ENCODE measurements at places on chromosomes 6 and 20.

GRCh38 chr6:18978337-18979128 lies 591.4 kb downstream of the RNF144B start:
- DNase-seq: no peak

- no peak for DNase-seq
Measured at GRCh38 chr6:43090559-43090956, 14.4 kb downstream of the PTK7 start.

DNA sequence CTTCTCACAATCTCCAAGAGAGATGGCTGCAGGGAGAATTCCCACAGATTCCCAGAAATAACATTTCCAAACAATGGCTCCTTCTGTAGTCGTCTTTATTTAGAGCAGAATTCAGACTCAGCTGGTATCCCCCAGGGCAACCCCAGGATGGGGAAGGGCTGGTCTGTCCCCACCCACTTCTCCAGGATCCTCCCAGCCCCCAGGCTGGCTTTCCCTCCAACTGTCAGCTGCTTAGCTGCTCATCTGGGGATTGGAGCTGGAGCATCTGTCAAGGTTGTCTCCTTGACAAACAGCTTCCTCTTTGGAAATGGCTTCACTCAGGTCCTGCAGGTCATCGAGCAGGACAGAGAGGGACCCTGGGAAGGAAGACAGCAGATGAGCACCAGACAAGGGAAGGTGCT lies 3.5 kb upstream of the PSORS1C2 start:
- no peak for DNase-seq

GRCh38 chr6:63912887-63913286 lies 277.3 kb downstream of the PHF3 start:
- no peak for DNase-seq

DNA sequence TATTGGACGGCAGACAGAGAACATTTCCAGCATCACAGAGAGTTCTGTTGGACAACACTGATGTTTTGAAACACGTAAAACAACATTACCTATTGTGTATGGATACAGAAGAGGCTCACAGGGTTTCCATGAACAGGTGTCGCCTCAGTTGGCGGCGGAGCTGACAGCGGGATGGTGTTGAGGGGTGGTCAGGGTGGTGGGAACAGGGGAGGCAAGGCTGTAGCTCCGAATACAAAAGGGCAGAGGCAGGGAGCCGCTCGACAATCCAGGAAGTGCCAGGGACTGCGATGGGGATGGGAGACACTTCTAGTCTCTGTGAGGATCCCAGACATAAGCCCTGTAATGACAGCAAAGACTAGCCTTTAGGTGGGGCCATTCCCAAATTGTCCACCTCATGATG lies 14.5 kb upstream of the PI16 start:
- no peak for DNase-seq

DNA sequence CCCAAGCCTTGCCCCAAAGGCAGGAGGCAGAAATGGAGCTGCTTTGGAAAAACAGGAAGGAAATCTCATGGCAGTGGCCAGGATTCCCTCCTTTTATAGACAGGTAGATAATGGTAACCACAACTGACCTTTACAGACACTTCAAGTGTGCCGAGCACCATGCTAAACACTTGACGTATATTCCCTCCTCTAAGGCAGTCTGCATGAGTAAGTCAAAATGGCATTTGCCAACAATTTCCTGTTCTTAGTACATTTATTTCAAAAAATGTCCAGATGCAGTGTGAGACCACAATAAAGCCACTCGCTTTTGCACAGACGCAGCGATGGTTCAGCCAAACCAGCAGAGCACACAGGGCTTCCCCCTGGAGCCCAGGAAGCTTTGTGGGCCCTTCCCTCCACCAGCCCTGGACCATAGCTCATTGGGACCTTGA lies 16.5 kb upstream of the GPR6 start:
- no peak for DNase-seq

DNA sequence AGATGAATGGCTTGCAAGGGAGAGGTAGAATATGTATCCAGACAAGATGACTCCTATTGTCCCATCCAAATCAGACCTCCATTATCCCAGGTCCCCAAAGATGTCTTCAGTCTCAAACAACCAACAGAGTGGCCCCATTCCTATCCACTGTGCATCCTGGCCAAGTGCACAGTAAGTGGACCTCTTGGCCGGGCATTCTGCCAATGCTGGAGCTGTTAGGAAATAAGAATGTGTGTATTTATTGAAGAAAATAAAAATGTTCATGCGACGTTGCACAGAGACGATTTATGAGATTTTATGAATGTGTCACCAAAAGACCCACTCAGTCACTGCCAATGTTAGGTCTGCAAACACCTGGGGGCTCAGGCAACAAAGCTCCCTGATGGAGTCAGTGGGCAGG lies 196.0 kb downstream of the MAFB start:
- no peak for DNase-seq

- DNase-seq: no peak
Measured at GRCh38 chr20:16057651-16058050, 515.6 kb downstream of the KIF16B start.

DNA sequence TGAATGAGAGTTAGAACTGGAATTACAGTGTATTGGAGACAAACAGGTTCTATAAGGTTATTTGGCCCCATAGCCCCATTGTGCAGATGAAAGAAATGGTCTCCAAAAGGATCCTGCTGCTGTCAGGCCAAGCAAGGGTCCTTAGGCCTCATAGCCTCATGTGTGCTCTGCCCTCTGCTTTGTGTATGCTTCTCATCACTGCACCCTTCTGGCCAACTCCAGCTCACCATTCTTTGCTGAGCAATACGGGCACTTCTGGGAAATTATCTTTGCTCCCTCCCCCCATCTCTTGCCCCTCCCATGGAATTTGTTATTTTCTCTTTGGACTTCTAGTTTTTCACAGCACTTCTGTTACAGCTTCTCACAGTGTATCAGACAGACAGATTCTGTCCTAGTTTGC lies 298.8 kb downstream of the FOXA2 start:
- DNase-seq: no peak

DNA sequence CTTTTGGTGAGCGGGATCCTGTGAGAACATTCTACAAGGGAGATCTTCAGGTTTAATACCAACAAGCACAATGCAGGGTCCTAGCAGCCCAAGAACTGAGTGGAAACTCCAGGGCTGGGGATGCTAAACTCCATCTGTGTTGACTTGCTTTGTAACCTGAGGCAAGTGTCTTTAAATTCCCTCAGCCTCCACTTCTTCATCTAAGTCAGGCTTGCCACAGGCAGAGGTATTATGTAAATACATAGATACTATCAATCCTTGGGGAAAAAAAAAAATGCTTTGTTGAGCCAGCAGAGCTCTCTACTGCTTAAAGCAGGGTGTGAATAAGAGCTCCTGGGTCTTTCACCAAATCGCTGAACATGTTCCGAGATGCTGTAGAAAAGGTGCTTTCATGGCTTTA lies 114.2 kb upstream of the PHACTR1 start:
- no peak for DNase-seq

GRCh38 chr20:57598491-57598890 lies 21.7 kb downstream of the ZBP1 start:
- DNase-seq: no peak

DNA sequence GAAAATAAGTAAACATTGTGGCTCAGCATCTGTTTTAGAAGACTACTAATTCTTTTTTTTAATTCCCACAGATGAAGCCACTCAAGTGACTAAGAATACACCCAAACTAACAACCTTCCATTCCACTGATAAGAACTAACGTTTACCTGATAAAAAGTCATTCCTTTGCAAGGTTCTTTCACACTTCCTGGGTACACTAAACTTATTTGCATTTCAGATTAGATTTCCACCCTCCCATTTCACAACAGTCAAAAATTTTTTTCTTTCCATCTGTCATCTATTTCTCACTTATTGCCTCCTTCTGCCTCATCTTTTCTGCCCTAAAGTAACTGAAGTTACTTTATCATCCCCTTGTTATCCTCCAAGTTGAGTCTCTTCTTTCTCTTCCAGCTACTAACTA lies 20.3 kb downstream of the MBOAT1 start:
- DNase-seq: no peak

DNA sequence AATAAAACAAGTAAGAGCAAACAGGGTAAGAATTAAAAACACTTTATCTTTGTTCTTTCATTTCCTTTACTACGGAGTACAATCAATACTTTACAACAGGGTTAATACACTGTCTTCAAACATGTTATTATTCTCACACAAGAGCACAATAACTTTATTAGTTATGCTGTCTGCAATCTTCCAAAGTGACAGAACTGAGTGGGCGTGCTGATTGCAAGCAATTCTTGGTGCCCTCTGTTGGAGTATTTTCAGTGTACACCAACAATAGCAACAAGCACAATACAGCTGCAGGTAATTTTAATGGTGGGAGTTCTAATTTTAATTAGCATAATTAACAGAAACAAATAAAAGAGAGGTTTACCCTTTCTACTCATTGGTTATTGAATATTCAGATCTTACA lies 33.9 kb upstream of the PTPRK start:
- DNase-seq: no peak

DNA sequence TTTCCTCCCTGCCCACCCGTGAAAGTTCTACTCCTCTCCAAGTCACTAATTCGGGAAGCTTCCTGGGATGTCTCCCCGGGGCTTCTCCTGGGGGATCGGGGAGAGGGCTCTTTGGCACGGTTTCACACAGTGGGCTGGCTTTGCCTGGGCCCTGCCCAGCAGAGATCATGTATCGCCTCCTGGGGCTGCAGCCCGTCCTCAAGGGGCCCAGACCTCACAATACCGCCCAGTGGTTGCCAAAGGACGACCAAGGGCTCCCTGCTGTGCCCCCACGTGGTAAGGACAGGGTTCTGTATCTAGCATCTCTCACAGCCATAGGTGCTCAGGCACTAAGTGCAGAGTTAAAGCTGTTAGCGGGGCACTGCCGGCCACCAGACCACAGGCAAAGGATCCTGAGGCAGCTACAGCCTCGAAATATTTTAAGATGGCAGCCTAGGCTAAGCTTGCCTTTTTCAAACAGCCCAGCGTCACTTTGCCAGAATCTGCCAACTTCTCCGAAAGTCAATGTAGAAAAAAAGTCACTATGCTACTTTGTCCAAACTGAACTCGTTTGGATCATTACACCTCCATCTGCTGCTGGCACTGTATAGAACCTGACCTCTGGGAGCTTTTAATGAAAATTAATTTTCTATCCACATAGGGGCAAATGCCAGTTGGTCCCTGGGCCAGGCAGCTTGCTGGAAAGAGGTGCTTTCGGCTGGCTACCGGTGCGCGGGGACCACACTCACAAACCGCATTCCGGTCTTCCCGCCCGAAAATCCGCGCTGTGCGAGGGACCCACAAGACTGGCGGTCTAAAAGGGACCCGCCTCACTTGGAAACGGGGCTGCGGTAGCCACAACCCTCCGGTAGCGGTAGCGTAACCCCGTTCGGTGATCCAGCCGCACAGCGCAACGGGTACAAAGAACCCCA lies 1.3 kb upstream of the NNAT start:
- no peak for DNase-seq

GRCh38 chr6:39882531-39882899 lies 51.7 kb downstream of the MOCS1 start:
- no peak for DNase-seq
